ENCODE measurements at places on chromosomes 12 and 14.

DNA sequence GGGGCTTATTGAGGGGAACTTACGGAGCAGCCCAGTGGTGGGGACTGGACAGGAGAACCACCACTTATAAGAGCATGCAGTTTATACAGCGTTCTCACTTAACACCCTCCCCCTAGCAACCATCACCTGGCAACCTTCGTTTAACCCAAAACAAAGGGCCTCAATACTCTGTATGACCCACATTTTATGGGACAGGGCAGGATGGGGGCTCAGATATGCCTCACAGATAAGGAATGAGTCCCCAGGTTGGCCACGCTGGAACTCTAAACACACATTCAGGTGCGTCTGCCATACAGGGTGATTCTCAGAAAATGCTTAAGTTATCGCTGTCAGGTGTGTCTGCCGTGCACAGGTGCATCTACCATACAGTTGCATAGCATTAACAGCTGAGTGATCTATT, 99.2 kb downstream of the GCH1 start:
- peak; percentile 21 for DNase-seq

DNA sequence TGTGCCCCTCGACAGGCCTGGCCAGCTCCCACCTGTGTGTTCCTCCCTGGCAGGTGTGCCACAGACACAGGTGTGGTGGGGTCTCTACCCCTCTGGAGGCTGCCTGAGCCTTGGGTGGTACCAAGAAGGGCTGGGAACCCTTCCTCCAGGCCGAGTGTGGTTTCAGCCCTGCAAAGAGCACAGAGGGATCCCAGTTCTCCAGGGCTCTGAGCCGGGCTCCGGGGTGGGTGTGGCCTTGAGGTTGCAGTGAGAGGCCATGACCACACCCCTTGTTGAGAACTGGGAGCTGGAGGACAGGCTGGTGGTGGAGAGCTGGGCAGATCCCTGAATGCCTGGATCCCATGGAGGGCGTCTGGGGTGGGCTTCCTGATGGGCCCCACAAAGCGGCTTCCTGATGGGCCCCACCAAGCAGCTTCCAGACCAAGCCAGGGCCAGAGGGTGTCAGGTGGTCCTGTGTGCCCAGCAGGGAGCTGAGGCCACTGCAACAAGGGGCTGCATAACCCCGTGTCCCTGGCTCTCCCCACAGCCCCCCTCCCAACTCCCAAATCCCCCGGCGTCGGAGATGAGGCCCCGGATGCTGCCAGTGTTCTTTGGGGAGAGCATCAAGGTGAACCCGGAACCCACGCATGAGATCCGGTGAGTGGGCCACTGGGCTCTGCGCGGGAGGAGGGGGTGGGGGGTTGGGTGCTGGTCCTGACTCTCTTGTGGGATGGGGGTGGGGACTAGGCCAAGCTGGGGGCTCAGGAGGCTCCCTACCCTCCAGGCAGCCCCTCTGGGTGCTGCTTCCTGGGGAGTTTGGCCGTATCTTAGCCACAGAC, 16.6 kb downstream of the RFLNA start:
- DNase-seq: no peak

- no peak for DNase-seq
These were observed 123.4 kb downstream of the PTPRQ start for GRCh38 chr12:80567401-80567800.

GRCh38 chr14:33940561-33941011, 10.3 kb downstream of the EGLN3 start:
- no peak for DNase-seq

GRCh38 chr14:81211844-81212243, 8.9 kb downstream of the GTF2A1 start:
- peak; percentile 12 for DNase-seq

GRCh38 chr14:74608959-74609611, 3.0 kb downstream of the LTBP2 start:
- peak; percentile 76 for DNase-seq

- no peak for DNase-seq
These were observed 1.3 kb downstream of the CLEC7A start for GRCh38 chr12:10128687-10129086.

GRCh38 chr14:59679872-59680271, 103.3 kb upstream of the CCDC175 start:
- no peak for DNase-seq

- DNase-seq: no peak
These were observed 132.0 kb downstream of the EMP1 start for GRCh38 chr12:13328535-13328934.

- peak; percentile 96 for DNase-seq
These were observed 108.9 kb upstream of the PLEKHG7 start for GRCh38 chr12:92593734-92594402.

DNA sequence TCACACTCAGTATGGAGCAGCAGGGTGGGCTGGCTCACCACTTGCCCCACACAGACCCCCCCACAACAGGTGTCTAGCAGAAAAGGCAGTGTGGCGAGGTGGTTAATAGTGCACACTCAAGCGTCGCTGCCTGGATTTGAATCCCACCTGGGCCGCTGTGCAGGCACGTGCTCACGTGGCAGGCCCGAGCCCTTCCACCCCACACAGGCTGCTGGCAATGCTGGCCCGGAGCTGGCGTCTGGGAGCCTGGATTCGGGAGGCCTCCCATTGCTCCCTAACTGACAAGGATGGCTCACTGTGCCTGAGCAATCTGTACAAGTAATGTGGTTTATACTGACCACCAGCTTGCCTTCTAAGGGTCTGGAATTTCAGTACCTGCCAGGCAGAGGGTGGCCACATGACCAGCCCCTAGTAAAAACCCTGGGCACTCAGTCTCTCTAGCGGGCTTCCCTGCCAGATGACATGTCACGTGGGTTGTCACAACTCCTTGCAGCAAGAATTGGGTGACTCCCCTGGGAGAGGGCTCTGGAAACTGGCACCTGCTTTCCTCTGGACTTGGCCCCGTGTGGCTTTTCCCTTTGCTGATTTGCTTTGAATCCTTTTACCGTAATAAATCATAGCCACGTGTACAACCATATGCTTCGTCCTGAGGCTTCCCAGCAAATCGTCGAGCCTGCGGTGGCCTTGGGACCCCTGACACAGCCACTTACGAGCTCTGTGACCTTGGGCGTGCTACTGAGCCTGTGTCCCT, 72.8 kb downstream of the SCARB1 start:
- no peak for DNase-seq

GRCh38 chr14:90091393-90091792, 29.6 kb downstream of the KCNK13 start:
- DNase-seq: no peak

DNA sequence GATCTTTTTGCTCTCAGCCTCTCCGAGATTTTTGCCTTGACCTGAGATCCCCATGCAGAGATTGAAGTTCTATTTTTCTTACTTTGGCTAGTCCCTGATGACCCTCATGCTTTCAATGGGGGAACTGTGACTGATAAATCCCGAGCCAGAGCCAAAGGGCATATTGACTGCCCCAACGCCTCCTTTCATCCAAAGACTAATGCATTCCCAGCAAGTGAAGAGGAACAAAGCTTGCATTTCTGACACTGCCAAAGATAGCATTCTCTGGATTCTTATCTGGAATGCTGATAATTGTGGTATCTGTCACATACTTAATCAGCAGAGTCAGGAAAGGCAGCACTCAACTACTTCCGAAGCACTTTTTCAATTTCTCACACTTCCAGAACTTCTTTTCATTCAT, 152.3 kb upstream of the EGLN3 start:
- no peak for DNase-seq

DNA sequence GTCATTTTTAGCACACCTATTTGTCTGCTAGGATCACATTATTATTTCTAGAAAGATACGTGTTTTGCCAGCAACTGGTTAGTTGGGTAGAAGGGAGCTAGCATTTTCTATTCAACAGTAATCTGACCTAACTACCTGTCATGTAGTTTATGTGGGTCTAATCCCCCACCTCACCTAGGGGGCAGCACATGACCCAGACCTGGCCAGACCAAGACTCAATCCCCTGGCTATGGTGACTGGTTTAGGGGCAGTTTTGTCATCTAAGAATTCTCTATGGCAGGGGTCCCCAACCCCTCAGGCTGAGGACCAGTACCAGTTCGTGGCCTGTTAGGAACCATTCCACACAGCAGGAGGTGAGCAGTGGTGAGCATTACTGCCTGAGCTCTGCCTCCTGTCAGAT, 29.5 kb upstream of the EVL start:
- no peak for DNase-seq

GRCh38 chr12:112894128-112894527, 12.6 kb upstream of the OAS1 start:
- no peak for DNase-seq

DNA sequence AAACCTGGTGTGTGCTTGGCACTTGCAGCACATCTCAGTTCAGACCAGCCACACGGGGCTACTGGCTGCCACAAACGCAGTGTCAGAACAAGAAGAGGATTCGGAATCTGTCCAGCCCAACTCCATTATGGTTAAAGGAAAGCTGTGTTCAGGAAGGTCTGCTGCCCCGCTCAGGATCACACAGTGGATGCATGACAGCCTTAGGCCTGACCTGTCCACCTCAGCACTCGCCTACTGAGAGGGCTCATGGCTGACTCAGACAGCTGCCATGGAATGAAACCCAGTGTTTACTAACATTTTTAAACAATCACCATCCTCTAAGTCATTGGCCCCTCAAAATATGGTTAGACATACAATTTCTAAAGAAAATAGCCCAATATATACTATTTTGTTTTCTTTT, 5.6 kb upstream of the NIN start:
- DNase-seq: no peak

DNA sequence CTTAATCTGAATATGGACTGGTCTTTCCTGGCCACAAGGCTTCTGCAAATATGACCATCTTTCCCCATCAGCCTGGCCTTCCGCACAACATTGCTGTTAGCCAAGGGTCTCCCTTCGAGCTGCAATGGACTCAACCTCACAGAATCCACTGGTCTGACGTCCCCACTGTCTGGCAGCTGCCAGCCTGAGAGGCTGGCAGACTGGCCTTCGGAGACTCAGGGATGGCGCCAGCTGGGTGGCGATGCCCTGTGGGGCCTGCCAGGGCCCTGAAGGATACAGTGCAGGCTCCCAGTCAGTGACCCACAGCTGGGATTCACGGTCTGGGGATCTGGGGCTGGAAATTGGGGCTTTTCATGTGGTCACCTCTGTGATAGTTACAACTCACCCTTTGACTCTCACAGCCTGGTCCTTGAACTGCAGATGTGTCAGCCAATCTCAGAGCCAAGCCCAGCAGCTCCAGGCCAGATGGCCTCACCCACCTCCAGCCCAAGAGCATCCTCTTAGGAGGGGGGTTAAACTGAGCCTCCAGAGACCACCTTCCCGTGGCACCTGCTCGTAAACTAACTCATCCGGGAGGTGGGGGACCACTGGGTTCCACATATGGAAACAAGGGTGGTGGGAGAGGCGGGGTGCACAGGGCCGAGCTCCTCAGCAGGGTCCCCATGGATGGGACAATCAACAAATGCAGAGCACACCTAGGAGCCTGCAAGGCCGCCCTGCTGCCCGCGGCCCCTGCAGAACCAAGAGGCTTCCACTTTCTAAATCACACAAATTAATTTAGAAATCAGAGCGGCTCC, 21.1 kb upstream of the C14orf180 start:
- no peak for DNase-seq

- DNase-seq: no peak
These were observed 11.4 kb downstream of the APAF1 start for GRCh38 chr12:98656289-98657101.

DNA sequence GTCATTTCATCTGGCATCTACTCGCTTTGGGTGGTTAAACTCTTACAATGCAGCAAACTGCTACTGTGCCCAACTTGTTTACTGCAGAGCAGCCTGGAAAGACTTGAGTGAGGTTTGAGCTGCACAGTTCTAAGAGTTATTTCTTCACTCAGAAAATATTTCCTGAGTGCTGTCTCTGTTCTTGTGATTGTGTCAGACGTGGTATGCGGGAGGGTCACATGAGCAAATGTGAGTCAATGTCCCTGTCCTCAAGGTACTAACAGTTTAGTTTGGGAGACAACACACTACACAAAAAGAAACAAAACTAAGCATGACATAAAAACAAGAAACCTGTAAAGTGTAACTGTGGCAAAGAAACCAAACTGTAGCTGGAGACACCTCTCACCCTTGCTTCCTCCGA, 32.4 kb downstream of the FLVCR2 start:
- DNase-seq: no peak

- no peak for DNase-seq
These were observed 56.8 kb downstream of the SSH1 start for GRCh38 chr12:108800591-108800990.

DNA sequence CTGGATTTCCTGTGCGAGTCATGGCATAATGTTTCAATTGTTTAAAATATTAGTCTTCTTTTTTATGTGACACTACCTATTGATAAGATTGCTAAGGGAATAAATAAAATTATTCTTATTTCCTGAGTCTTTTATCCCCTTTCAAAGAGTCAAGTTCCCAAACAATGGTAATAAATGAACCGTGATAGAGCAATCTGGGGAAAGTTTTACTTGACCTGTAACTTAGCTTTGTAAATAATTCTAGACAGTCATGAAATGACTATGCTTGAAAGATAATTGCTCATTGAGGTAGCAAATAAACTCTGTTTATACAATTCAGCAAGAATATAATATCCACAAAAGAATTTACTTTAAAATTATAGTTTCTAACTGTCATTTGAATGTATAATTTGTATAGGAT, 82.1 kb downstream of the TSPAN8 start:
- no peak for DNase-seq

DNA sequence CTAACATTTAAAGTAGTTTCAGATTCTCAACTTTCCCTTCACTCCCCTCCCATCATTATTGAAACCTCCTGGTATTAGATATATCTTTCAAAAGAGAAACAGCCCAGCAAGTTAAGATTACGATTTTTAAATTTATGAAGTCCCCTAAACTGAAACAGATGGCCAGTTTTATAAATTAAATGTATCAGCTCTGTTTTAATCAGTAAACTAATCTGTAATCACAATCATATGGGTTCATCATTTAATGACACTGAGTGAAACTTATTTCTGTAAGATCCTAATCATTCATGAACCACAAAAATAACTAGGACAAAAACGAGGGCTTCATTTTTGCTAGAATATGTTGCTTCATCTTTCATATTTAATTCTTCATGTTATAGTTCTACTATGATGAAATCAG, 137.8 kb downstream of the EPS8 start:
- no peak for DNase-seq

GRCh38 chr12:754473-754820, 2.1 kb downstream of the WNK1 start:
- DNase-seq: peak; percentile 31

DNA sequence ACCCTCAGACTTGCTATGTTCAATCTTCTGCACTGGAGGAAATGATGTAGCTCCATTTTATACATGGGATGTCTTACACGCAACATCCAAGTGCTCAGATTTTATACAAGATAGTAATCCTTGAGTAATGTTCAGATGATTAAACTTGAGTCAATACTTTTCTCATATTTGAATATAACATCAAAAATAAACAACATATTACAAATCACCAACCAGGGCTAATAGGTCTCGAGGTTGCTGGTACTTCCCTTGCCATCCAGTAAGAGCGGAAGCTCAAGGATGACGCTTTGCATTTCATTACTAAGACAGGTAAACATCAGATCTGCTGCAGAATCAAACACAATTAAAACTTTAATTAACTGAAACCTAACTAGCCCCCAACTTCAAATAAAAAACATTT, 97.3 kb downstream of the FOXN3 start:
- DNase-seq: no peak

- no peak for DNase-seq
These were observed 7.0 kb downstream of the CCND2 start for GRCh38 chr12:4280351-4281163.

- DNase-seq: no peak
These were observed 87.7 kb downstream of the KCNH5 start for GRCh38 chr14:62957562-62957961.

All from central memory CD4-positive, alpha-beta T cell (primary cell).